ENCODE measurements at places on chromosomes 7 and 10. TPM values are rescaled to one million over a fixed set of nuclear protein-coding genes. Genes with fewer than 3 reads are reported as not detected.

The HOXA9 gene
- 62.9 TPM for total RNA-seq

The CCL24 gene
- not detected for total RNA-seq

The ADARB2 gene
- not detected for total RNA-seq

The RTKN2 gene
- total RNA-seq: 4.8 TPM

The APBB1IP gene
- not detected for total RNA-seq

The ARHGEF35 gene
- total RNA-seq: 0.82 TPM

The PNLIPRP2 gene
- total RNA-seq: not detected

The EFCAB10 gene
- total RNA-seq: not detected

The KMT2C gene
- 53.7 TPM for total RNA-seq

The OR2A2 gene
- not detected for total RNA-seq

The ANKRD61 gene
- total RNA-seq: 0.35 TPM

The PAPOLB gene
- 0.07 TPM for total RNA-seq

The PANK1 gene
- total RNA-seq: 6.3 TPM

The ECHDC3 gene
- total RNA-seq: 3.7 TPM

The SPDYE5 gene
- total RNA-seq: 0.16 TPM

The TACR2 gene
- not detected for total RNA-seq

The ELN gene
- total RNA-seq: 1.7 TPM

The TFR2 gene
- 0.95 TPM for total RNA-seq

The LIPA gene
- total RNA-seq: 41.1 TPM

The LEP gene
- not detected for total RNA-seq

The ZNF736 gene
- 9.0 TPM for total RNA-seq

The DGKB gene
- not detected for total RNA-seq

The CCDC146 gene
- total RNA-seq: 2.2 TPM

The C7orf33 gene
- total RNA-seq: not detected

The ARHGEF5 gene
- total RNA-seq: 0.88 TPM

The UCMA gene
- total RNA-seq: not detected

The RNF148 gene
- 0.83 TPM for total RNA-seq

The C10orf105 gene
- total RNA-seq: not detected

The CYP3A5 gene
- not detected for total RNA-seq

The ANKRD2 gene
- 2.3 TPM for total RNA-seq

The FGFBP3 gene
- total RNA-seq: 0.38 TPM

The KAZALD1 gene
- total RNA-seq: 2.9 TPM

The SPDYE1 gene
- total RNA-seq: not detected

The DOCK1 gene
- 78.7 TPM for total RNA-seq

The TRPV5 gene
- total RNA-seq: not detected

The ADCYAP1R1 gene
- not detected for total RNA-seq

The GJD4 gene
- total RNA-seq: not detected

Data from endothelial cell of umbilical vein (primary cell).